ENCODE measurements at places on chromosomes 2 and 18.

- no peak for DNase-seq
Observed at GRCh38 chr2:85758361-85759256, 4.8 kb downstream of the ATOH8 start.

DNA sequence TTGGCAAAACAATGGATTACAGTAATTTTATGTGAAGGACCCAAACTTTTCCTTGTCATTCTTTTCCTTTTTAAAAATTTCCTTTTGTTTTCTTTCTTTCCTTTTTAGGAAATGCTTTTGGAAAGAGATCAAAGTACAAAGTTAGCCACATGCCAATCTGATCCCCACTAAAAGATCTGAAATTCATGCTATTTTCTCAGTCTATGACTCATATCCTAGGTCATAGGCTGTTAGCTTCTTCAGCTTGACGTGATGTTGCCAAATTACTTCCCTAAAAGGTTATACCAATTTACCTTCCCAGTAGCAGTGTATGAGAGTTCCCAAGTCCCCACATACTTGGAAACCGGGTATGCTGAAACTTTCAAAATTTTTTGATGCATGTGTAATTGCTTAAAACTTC lies 355.3 kb downstream of the INSIG2 start:
- no peak for DNase-seq

DNA sequence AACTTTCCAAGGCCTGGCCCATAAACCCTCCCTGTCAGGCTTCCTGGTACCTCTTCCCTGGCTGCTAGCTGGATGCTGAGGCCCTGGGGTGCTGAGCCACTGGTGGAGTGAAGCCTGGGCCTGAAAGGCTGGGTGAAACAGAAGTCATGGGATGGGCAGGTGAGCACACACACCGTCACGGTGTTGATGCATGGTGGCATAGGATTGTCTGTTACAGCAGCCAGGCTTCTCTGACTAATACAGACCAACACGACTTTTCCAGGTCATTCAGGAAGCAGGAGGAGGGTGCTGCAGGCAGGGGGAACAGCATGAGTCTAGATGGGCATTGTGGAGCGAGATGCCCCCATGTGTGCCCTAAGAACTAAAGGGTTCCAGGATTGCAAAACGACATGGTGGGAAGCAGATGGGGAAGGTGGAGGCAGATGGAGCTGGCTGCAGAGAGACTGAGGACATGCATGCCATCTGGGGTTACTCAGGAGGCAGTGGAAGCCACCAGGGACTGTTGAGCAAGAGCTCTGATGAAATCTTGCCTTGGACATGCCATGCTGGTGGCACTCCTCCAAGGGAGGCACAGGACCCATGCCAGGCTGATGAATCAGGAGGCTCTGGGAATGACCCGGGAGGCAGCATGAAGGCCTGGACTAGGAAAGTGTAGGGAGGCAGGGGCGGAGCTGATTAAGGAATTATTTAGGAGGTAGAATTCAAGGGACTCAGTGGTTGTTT lies 480.9 kb downstream of the TSN start:
- DNase-seq: peak; percentile 43

GRCh38 chr18:47929681-47930198 lies 719 bp downstream of the SMAD2 start:
- DNase-seq: no peak

DNA sequence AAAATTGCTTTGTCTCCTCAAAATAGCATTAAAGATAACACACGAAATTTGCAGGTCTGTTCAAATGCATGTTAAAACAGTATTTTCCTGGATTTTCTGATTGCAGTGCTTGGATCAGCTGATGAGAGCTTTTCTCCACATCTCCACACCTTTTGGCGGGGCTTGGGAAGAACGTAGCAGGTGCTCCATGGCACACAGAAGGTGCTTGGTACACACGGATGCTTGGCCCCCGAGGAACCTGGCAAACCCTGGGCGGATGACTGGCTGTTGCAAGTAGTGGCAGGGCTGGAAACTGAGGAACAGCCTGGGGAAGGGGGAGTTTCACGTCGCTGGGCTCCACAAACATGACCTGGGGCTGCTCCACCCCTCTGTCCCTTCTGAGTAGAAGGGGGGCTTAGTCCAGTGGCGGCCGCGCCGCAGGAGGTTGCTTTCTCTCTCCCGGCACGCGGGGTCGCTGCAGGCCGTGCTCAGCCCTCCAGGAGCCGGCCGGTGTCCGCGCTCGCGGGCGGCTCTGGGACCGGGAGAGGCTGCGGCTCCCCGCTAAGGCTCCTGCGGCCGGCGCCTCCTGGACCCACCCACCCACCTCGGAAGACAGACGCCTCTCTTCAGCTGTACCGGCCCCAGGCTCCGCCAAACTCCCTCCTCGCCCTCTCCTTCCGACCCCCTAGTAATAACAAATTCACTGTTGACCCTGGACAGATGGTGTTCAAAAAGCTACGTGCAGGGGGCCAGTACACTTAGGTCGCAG lies 69.3 kb downstream of the MARCO start:
- DNase-seq: peak; percentile 89

- no peak for DNase-seq
Observed at GRCh38 chr2:39024833-39025232, 96.0 kb downstream of the SOS1 start.

All from iPS-NIHi11 (cell line).